ENCODE measurements at places on chromosomes 6 and 20. TPM values are rescaled to one million over a fixed set of nuclear protein-coding genes. Genes with fewer than 3 reads are reported as not detected.

LPA gene
- total RNA-seq: not detected

C20orf141 gene
- total RNA-seq: not detected

PPP1R3G gene
- not detected for total RNA-seq

ARMH2 gene
- not detected for total RNA-seq

PREP gene
- total RNA-seq: 33.9 TPM

BCAS1 gene
- not detected for total RNA-seq

ZNF831 gene
- 6.0 TPM for total RNA-seq

PBOV1 gene
- total RNA-seq: not detected

SYNJ2 gene
- total RNA-seq: 42.7 TPM

SLC12A5 gene
- total RNA-seq: not detected

TAF4 gene
- total RNA-seq: 15.0 TPM

TFAP2C gene
- not detected for total RNA-seq

AHI1 gene
- 18.8 TPM for total RNA-seq

BLCAP gene
- 14.2 TPM for total RNA-seq

KIZ gene
- 11.3 TPM for total RNA-seq

GCNT2 gene
- total RNA-seq: 1.4 TPM

PDYN gene
- total RNA-seq: not detected

BFSP1 gene
- not detected for total RNA-seq

PTCRA gene
- not detected for total RNA-seq

ANKEF1 gene
- total RNA-seq: 2.8 TPM

AGER gene
- 17.0 TPM for total RNA-seq

NSFL1C gene
- 84.1 TPM for total RNA-seq

PPP1R3D gene
- total RNA-seq: 4.1 TPM

WFDC10B gene
- total RNA-seq: not detected

CTCFL gene
- total RNA-seq: not detected

TCFL5 gene
- total RNA-seq: 5.4 TPM

ABHD16B gene
- not detected for total RNA-seq

AIF1 gene
- 120 TPM for total RNA-seq

PGM3 gene
- 17.0 TPM for total RNA-seq

RSPH3 gene
- 3.0 TPM for total RNA-seq

JARID2 gene
- 26.6 TPM for total RNA-seq

HUS1B gene
- total RNA-seq: 0.67 TPM

PSORS1C1 gene
- 0.40 TPM for total RNA-seq

ACSS1 gene
- 9.4 TPM for total RNA-seq

CD93 gene
- total RNA-seq: not detected
